ENCODE measurements at places on chromosomes 2 and 18.

DNA sequence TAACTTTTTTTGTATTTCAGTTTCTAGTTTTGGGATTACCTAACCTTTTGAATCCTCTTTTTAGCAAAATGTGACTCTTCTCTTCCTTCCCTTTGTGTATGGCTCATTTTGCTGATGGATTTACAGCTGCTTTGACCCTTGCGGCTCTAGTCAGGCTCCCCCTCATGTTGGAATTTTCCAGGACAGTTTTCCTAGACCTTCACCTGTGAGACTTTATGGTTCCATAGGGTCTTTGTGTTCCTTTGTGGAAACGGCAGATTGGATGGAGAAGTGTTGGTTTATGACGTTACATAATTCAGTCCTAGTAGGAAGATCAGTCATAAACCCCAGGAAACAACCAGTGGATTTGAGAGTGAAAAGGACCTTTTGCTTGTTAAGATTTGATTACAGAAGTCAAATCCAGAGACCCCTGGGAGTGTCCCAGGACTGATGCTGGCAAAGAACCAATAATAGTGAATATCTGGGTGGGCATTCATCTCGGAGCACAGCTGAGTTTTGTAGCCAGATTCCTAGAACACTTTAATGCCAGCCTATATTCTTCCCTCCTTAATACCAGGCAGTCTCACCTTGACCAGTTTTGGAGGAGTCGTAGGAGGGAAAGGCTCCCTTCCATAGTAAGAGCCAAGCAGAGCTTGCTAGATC lies 42.7 kb downstream of the SOCS6 start:
- DNase-seq, result no peak

DNA sequence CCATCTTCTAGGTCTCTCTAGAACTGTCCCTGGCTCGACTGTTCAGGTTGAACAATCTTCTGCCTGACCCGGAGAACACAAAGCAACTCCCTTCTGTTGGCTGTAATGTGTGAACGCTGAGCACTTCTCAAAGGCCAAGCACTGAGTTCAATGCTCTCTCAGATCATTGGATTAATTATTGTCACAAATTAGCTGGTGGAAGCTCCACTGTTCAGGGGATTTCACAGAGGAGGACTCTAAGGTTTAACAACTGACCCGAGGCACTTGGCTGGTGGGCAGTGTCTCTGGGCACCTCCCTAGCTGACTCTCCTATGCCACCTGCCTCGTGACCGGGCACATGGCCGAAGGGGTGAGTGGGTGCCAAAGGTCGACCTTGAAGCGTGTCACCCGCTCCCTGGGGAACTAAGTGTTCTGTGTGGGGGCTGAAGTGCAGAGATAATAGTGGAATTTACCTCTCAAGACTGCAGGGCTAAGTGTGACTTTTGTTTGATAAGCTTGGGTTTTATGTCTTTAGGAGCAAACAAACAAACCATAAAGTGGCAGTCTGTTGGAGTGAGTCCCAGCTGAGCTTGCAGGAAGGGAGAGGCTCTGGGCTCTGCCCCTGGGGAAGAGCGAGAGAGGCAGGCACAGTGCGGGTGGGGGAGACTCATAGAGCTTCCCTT lies 64.8 kb downstream of the BCL2L11 start:
- DNase-seq, result no peak

- DNase-seq, result no peak
Measured at GRCh38 chr18:42442656-42443055, 487.6 kb downstream of the PIK3C3 start.

DNA sequence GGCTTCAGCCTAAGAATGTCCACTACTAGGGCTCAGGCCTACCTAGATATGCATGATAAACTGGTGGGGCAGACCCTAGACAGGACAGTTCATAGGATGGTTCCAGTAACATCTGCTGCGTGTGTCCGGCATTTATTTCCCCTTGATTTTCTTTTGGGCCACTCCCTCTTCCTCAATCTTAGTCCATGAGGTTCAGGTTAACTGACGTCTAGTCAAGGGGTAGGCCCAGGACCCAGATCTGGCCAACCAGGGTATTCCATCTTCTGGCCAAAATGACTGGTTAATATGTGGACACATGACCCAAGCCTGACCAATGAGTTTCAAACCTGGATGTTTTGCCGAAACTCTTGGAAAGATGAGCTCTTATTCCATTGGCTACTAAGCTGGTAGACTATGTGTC lies 15.2 kb downstream of the TMEM247 start:
- DNase-seq, result no peak

DNA sequence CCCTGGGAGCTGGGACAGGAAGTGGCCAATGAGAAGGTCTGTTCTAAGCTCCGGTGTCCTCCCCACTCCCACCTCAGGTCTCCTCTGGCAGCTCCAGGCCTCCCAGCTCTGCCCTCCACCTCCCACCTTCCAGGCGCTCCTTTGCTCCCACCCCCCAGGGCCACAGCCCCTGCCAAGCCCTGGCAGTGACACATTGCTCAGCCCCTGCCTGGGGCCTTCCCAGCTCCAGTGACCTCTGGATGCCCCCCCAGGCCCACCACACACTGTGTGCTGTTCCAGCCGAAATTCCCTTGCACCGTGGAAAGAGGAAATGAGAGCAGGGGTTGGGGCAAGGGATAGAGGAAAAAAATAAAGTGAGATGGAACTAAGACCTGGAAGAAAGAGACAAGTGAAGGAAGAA lies 289.6 kb downstream of the CYP26B1 start:
- DNase-seq, result no peak

- DNase-seq, result no peak
Measured at GRCh38 chr2:194151231-194151630, 1505.8 kb upstream of the SLC39A10 start.

DNA sequence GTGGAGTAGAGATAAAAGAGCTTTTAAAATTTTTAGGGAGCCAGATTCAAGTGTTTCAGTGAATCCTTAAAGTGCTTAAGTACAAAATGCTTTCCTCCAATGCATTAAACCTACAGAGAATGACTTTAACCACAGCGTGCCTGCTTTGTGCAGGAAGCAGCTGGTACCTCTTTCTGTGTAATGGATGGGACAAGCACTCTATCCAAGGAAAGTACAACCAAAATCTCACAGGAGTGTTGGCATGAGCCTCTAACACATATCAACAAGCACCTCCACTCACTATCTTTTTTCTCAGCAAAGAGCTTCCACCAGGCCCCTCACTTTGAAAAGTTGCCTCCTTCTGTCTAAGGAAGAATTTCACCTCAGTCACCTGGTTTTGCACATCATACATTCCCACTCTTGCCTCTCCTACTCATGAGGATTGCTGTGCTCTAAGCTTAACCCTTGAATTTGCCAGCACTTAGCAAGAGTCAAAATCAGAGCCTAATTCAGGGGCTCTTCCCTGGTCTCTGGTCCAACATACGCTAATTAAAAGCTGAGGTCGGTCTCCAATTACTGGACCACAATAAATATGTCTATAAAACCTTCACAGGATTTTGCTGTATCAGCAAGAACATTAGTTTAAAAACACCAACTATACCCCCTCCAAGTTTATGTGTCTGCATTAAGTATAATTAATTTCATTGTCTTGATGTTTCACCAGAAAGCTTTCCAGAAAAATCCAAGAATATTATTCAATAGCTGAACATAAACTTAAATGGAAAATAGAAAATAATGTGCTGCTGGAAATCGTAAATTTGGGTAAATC lies 68.9 kb downstream of the ZNF521 start:
- no peak for DNase-seq

GRCh38 chr2:10307561-10308156 lies 5.0 kb downstream of the HPCAL1 start:
- DNase-seq, result no peak

Data from GM12892 (cell line).